Vein endothelial cell (primary cell): ENCODE measurements at places on chromosomes 6 and 20. TPM values are rescaled to one million over a fixed set of nuclear protein-coding genes. Genes with fewer than 3 reads are reported as not detected.

Gene SRMS
- not detected in 2 replicates for total RNA-seq

Gene ANKRD66
- not detected in 2 replicates for total RNA-seq

Gene C20orf204
- total RNA-seq = 3.6 and 3.9 TPM in 2 replicates

Gene TAAR2
- not detected in 2 replicates for total RNA-seq

Gene DLL1
- total RNA-seq = 3.2 and 4.9 TPM in 2 replicates

Gene MOXD1
- 0.29 TPM in 1 of 2 replicates, not detected in the other for total RNA-seq

Gene MCHR2
- not detected in 2 replicates for total RNA-seq

Gene CFAP206
- 0.29 and 0.65 TPM in 2 replicates for total RNA-seq

Gene SLC12A5
- total RNA-seq = 0.86 and 1.6 TPM in 2 replicates

Gene MICB
- 17.6 and 24.3 TPM in 2 replicates for total RNA-seq

Gene ZSCAN23
- 0.33 and 1.8 TPM in 2 replicates for total RNA-seq

Gene RIPPLY2
- not detected in 2 replicates for total RNA-seq

Gene HUS1B
- 0.98 and 1.1 TPM in 2 replicates for total RNA-seq

Gene EPPIN
- not detected in 2 replicates for total RNA-seq

Gene C20orf202
- total RNA-seq = 0.33 TPM in 1 of 2 replicates, not detected in the other
